Kidney epithelial cell (primary cell): ENCODE measurements at places on chromosomes 4 and X.
A peak's percentile ranks its signal among the peaks of the same experiment; 100 is the strongest.

GRCh38 chrX:151821226-151821625, 86.7 kb downstream of the CNGA2 start:
- no peak for DNase-seq

- DNase-seq, result no peak
These were observed 96.8 kb downstream of the AKAP4 start for GRCh38 chrX:50103866-50104566.

DNA sequence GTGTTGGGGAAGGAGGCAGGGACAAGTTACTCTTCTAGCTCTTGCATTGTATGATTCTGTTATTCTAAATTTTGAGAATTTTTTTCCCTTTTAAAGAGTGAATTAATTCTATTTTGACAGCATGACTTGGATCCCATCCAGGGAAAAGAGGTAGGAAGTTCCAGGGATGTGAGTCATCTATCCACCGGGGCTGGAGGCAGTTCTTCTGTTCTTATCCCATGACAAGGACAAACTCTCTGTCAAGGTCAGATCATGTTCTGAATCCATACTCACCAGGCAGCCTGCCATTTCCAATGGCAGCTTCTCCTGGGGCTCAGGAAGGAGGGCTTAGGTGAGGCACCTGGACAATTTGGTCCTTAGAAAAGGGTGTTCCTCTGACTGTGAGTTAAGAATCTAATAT, 132.0 kb upstream of the MED14 start:
- peak; percentile 39 for DNase-seq

- no peak for DNase-seq
These were observed 6.9 kb upstream of the TRPC3 start for GRCh38 chr4:121958777-121959176.

GRCh38 chr4:185718578-185719499, 93.2 kb downstream of the SORBS2 start:
- DNase-seq, result peak; percentile 69

DNA sequence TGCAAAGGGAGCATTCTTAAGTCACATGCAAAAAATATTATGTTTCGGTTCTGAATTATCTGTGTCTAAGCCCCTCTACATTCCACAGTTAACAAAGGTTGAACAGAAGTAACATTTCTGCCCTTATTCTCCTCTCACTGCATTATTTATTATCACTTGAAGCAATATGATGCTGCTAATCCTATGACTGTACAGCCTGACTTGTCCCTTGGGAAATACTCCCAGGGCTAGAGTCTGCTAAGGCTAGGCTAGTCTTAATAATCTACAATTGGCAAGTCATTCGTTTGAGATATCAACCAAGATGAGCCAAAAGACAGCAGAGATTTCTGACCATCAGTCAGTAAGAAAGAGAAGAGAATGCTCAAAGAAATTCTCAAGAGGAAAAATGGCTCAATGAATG, 226.9 kb upstream of the HCCS start:
- no peak for DNase-seq

- no peak for DNase-seq
These were observed 449.6 kb upstream of the FAM241A start for GRCh38 chr4:111695677-111696076.
